Spinal cord (tissue), 10 donors: ENCODE measurements at places on chromosomes 11 and 22. TPM values are rescaled to one million over a fixed set of nuclear protein-coding genes. Genes with fewer than 3 reads are reported as not detected.

OR2AG1 gene
- not detected for polyA plus RNA-seq

KCNK4 gene
- 6.5 TPM for polyA plus RNA-seq

FAM181B gene
- 64.7 TPM for polyA plus RNA-seq

GNG3 gene
- polyA plus RNA-seq = 288 TPM

RHOD gene
- 4.3 TPM for polyA plus RNA-seq

MIAT gene
- polyA plus RNA-seq = 161 TPM
